Daoy (cell line): ENCODE measurements at places on chromosomes 16 and 17. TPM values are rescaled to one million over a fixed set of nuclear protein-coding genes. Genes with fewer than 3 reads are reported as not detected.

The USP43 gene
- 0.80 and 1.7 TPM in 2 replicates for total RNA-seq

The OR2C1 gene
- total RNA-seq, result not detected in 2 replicates

The CARD14 gene
- total RNA-seq, result not detected in 2 replicates

The UNC45B gene
- total RNA-seq, result not detected in 2 replicates

The ANTKMT gene
- total RNA-seq, result 29.8 and 54.9 TPM in 2 replicates

The IRF8 gene
- total RNA-seq, result not detected in 2 replicates

The CACNG1 gene
- not detected in 2 replicates for total RNA-seq
